Activated CD4-positive, CD25-positive, alpha-beta regulatory T cell treated with anti-CD3 and anti-CD28 coated beads, Interleukin-2, amount 50 U/mL, for 16 hours (primary cell): ENCODE measurements at places on chromosomes 2 and 18.

GRCh38 chr18:23967321-23968089 lies 47.0 kb upstream of the TTC39C start:
- DNase-seq, result no peak

- no peak for DNase-seq
These were observed 17.3 kb upstream of the ME2 start for GRCh38 chr18:50861617-50862016.

- DNase-seq, result no peak
These were observed 364.9 kb upstream of the TMEFF2 start for GRCh38 chr2:192559587-192559986.

- DNase-seq, result no peak
These were observed 249.4 kb upstream of the TRIB2 start for GRCh38 chr2:12467303-12467702.

DNA sequence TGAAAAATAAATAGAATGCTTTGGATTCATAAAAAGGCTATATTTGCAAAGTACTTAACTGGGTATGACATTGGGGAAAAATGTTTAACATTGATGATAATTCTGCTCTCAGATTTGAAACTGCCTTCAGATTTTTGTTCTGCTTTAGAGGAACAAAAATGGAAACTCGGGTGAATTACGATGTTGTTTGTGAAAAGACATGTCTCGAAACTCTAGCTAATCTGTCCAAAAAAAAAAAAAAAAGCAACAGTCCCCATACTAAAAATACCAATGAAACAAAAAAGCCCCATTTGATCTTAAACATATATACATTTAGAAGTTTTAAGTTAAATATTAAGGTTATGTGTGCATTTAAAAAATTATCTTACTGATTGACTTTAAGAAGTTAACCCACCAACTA lies 3.0 kb downstream of the ZDBF2 start:
- DNase-seq, result no peak
